ENCODE measurements at places on chromosomes 16 and 17. TPM values are rescaled to one million over a fixed set of nuclear protein-coding genes. Genes with fewer than 3 reads are reported as not detected.

KRTAP4-3 gene
- not detected for total RNA-seq

WNT9B gene
- total RNA-seq, result 2.6 TPM

TBC1D3C gene
- total RNA-seq, result not detected

ITPRIPL2 gene
- total RNA-seq, result 20.1 TPM

GRCh38 chr17:9151091-9151490, 129.8 kb downstream of the NTN1 start:
- DNase-seq, result peak; percentile 50

- no peak for DNase-seq
Observed at GRCh38 chr17:73722165-73722564, 77.9 kb upstream of the SDK2 start.

DNA sequence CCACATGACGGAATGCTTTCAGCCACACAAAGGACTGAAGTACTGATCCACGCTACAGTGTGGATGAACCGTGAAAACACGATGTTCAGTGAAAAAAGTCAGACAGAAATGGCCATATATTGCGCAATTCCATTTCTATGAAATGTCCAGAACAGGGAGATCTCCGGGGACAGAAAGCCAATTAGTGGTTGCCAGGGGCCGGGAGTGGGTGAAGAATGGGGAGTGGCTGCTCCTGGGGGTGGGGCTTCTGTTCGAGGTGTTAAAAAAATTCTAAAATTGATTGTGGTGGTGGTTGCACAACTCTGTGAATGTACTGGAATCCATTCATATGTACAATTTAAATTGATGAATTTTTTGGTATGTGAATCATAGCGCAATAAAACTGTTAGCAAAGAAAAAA, 154.8 kb upstream of the HSBP1 start:
- DNase-seq, result no peak

DNA sequence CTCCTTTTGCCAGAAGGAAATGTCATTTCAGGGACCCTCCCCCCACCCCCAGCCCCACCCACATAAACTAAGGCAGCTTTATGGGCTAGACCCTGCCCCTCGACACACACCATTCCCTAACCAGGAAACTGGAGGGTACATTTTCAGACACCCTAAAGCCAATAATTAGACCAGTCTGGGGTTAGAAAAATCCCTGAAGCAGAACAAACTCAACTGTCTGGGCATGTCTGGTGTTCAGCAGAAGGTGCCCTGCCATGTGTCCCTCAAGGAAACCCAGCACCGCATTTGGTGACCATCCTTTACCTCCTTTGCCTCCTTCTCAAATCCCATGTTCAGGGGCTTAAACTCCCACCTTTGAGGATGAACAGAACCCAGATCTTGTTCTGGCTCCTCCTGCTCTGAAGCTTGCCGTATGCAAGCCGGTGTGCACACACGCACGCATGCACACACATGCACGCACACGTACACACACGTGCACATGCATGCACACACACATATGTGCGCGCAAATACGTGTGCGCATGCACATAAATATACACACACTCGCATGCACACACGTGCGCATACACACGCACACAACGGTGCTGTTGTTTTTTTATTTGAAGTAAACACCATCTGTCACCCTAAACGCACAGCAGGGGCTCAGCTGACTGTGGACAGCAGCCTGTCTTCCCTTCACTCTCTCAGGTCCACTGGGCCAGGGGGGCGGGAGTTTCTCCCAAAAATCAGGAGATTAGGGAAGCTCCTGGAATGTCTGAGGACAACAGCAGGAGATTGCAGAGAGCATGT, 156.8 kb upstream of the TNRC6C start:
- no peak for DNase-seq

DNA sequence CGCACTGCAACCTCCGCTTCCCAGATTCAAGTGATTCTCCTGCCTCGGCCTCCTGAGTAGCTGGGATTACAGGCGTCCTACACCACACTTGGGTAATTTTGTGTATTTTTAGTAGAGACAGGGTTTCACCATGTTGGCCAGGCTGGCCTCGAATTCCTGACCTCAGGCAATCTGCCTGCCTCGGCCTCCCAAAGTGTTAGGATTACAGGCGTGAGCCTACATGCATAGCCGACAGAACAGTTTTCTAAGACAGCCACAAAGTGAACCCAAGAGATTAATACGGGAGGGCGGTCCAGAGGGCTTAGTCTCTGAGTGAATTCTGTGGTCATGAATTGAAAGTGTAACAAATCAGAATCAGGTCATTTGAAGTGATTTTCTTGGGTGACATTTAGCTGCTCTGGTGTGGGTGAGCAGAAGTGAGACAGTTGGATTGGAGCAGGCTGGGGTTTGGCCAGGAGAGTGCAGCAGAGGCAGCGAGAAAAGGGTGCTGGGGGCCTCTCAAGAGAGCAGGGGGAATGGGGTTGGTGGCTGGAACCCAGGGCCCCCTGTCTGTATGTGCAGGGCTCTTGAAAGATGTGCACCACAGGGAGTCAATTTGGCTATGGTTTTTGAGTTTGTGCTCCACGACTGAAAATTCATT, 231.4 kb upstream of the WSCD1 start:
- no peak for DNase-seq

GRCh38 chr17:56832446-56832845, 1.3 kb downstream of the C17orf67 start:
- peak; percentile 13 for DNase-seq

DNA sequence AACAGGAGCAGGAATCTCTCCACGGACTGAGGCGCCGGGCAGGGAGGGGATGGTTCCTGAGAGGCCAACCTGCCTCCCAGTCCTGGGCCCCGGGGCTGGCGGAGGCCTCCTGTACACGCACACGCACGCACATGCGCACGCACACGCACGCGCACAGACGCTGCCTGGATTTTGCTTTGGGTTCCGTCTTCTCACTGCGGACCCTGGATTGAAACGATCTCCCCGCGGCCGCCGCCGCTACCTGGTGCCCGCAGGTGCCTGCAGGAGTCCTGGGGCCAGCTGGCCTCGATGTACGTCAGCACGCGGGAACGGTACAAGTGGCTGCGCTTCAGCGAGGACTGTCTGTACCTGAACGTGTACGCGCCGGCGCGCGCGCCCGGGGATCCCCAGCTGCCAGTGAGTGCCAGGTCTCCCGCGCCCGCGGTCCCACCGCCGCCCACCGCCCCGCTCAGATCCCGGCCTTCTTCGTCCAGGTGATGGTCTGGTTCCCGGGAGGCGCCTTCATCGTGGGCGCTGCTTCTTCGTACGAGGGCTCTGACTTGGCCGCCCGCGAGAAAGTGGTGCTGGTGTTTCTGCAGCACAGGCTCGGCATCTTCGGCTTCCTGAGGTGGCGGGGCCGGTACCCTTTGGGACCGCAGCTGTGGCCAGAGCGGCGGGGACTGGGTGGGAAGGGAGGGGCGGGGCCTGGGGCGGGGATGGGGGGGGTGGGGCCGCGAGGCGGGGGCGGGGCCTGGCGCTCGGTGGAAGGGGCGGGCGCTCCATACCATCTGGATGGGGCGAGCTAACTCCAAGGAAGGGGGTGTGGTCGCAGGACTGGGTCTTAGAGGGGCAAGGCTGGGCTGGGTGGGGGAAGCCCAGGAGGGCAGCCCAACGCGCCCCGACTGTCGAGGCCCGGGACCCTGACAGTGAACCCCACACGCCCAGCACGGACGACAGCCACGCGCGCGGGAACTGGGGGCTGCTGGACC, 12.3 kb downstream of the CES4A start:
- DNase-seq, result peak; percentile 72

GRCh38 chr17:82118168-82118814, 20.3 kb upstream of the FASN start:
- no peak for DNase-seq

DNA sequence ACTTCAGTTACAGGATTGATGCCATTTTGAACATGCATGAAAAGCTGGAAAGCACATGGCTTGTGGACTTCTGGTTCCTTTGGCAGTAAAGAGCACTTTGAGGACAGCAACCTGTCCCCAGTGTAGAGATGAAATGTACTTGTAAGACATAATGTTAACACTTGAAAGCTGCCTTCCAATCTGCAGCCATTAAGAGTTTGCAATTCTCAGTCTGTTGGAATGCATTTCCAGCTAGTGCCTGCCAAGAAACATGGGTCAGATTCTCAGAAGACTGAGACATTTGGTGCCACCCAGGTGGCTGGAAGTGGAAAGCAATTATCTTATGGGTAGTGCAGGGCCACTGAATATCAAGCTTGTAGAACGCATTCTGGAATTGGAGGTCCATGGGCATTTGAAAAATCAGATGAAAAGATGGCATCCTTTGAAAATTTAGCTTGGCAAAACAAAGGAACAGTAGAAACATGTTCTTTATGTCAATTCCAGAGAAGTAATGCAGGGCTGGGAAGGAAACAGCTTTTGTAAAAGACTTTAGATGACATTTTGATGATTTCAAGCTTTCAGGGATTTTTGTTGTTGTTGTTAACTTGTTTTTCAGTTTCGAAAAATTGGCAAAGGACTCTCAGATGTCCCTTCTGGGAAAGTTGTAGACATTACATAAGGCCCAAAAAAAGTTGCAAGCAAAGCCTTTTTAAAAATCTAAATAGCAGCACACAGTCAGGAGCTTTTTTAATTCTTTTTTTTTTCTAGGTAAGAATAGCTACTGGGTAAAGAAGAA, 147.0 kb downstream of the ABCA8 start:
- DNase-seq, result no peak

DNA sequence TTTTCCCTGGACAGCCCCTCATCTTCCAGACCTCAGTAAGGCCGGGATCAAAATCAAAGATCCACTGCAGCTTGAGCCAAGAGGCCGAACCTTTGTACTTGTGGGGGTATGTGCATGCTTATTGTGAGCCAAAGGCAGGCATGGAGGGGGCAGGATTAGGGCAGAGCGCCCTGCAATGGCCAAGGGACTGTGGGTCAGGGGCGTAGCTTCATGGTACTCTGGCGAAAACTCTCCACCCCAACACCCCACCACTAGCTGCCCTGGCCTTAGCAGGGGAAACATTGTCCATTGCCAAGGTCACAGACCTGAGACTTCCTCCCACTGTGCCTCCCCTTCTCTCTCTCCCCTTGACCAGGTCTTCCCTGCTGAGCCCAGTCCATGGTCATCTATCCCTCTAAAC, 90.1 kb downstream of the TMEM132E start:
- DNase-seq, result no peak

DNA sequence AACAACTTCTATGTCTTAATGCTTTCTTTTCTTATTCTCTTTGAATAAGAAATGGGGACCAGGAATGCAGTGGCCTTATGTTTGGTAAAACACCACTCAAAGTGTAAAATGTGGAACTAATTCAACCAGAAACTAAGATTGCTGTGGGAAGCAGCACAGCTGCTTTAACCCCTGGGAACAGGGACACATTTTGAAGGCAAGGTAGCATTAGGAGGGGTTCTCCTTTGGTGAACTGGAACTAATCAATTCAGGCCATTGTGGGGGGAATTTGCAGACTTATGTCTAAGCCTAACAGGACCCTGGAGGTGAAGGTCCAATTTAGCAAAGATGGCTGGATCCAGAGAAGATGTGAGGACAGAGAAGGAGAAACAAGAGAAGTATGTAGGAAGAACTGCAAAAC, 256.1 kb downstream of the ZFHX3 start:
- DNase-seq, result no peak

All from hepatocyte (in vitro differentiated cells).